ENCODE measurements at places on chromosomes 7 and 10. TPM values are rescaled to one million over a fixed set of nuclear protein-coding genes. Genes with fewer than 3 reads are reported as not detected.

CCDC146 gene
- 0.66 TPM for total RNA-seq

HHEX gene
- total RNA-seq = 2.9 TPM

UBE3C gene
- total RNA-seq = 128 TPM

SLC18A2 gene
- total RNA-seq = 0.10 TPM

CYP26C1 gene
- total RNA-seq = not detected

AGR2 gene
- total RNA-seq = not detected

DBNL gene
- total RNA-seq = 51.9 TPM

MTURN gene
- 27.6 TPM for total RNA-seq

HOXA7 gene
- 40.4 TPM for total RNA-seq

MYOF gene
- 4.6 TPM for total RNA-seq

GRCh38 chr7:146319629-146320028 lies 203.0 kb downstream of the CNTNAP2 start:
- H3K4me3 ChIP-seq = no peak overlapping the region
- no peak overlapping the region for H3K27ac ChIP-seq
- H3K36me3 ChIP-seq = no peaks in the 10 kb centered on the region

DNA sequence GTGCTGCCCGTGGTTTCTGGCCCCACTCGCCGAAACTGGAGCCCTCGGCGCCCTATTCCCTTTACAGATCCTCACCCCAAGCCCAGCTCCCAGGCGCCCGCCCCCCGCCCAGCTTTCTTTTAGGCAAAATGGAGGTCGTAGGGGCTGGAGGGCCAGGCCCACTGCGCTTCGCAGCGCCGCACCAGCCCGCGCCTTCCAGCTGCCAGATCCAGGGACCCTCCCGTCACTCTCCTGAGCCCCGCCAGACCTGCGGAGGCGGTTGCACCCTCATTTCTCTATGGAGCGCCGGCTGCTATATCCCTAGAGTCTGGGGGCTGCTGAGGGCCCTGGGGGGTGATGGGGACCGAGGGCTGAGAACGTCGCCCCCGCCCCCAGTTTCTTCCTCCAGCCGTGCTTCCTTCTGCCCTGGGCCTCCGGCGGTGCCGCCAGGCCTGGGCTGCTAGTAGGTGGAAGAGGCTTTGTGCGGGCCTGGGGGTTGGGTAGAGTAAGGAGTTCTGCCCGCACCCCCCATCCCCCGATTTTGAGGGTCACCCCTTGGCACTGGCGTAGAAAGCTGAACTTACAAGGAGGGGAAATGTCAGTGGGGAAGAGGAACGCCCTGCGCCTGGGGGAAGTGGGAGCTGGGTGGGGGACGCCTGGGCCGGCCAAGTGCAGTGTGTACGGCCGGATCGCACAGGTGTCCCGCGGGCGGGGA lies 1.0 kb downstream of the GNB2 start:
- peak; percentile 48 for DNase-seq
- peak overlapping the region; percentile 6 for H3K27ac ChIP-seq
- H3K36me3 ChIP-seq = peaks cover 29% of the 10 kb centered on the region
- no peaks in the 10 kb centered on the region for H3K4me1 ChIP-seq
- H3K4me3 ChIP-seq = peak overlapping the region; percentile 91

DNA sequence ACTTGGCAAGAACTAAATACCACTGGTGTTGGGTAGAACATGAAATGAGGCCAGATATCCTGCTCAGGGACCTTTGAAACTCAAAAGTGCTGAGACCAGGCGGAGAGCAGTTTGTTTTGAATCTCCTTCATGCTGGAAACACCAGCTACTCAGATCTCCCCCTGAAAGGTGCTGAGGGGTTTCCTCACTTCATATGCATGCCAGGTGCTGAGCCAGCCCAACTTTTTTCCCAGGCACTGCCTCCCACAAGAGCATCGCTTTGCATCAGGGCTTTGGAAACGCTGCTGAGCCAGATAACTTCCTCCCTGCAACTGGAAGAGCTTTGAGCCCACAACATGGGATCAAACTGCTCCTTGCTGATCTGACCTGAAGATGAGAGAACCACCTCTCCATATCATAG lies 13.7 kb downstream of the NPTX2 start:
- DNase-seq = no peak
- no peak overlapping the region for H3K27ac ChIP-seq
- no peaks in the 10 kb centered on the region for H3K4me1 ChIP-seq

GRCh38 chr10:99358101-99358500 lies 28.9 kb downstream of the CNNM1 start:
- H3K27me3 ChIP-seq = peaks cover 16% of the 10 kb centered on the region
- H3K36me3 ChIP-seq = no peaks in the 10 kb centered on the region
- H3K4me1 ChIP-seq = no peaks in the 10 kb centered on the region
- no peak overlapping the region for H3K27ac ChIP-seq
- H3K4me3 ChIP-seq = no peak overlapping the region
- DNase-seq = no peak

DNA sequence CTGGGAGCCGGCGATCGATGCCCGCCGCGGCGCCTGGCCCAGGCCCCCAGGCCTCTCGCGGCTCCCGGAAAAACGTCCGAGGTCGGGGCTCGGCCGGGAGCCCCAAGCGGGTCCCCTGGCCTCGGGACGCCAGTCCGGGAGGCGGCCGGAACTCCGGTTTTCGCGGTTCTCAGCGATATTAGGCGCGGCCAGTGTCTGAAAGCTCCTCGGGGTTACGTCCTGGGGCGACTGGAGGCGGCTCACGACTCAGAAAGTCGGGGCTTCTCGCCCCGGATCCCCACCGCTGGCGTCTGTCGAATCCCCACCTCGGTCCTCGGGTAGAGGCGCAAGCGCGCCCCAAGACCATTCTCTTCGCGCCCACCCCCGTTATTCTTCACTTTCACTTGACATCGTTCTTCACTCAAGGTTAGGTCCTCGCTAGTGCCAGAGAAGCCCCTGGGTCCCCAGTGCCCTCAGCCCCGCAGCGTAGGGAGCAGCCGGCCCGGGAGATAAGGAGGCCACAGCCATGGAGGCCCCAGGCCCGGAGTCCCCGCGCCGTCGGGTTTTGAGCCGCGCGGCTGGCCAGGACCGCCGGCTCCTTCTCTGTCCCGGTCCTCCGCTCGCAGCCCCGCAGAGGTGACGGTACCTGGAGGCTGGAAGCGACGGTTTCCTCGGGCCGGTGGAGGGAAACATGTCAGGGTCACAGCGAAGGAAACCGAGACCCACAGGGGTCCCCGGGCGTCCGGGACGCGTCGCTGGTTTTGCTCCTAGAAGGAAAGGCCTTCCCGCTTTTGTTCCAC lies 35.2 kb upstream of the EBLN1 start:
- H3K4me1 ChIP-seq = no peaks in the 10 kb centered on the region
- no peak overlapping the region for H3K4me3 ChIP-seq

GRCh38 chr7:123647106-123647730 lies 8.4 kb upstream of the LMOD2 start:
- H3K4me3 ChIP-seq = no peak overlapping the region
- no peaks in the 10 kb centered on the region for H3K36me3 ChIP-seq
- no peak for DNase-seq
- peaks cover 3% of the 10 kb centered on the region for H3K4me1 ChIP-seq
- H3K27ac ChIP-seq = no peak overlapping the region

- H3K4me3 ChIP-seq = no peak overlapping the region
- H3K36me3 ChIP-seq = peaks cover 13% of the 10 kb centered on the region
- H3K27ac ChIP-seq = no peak overlapping the region
- DNase-seq = no peak
Observed at GRCh38 chr7:128741491-128741890, 2.3 kb downstream of the CALU start.

DNA sequence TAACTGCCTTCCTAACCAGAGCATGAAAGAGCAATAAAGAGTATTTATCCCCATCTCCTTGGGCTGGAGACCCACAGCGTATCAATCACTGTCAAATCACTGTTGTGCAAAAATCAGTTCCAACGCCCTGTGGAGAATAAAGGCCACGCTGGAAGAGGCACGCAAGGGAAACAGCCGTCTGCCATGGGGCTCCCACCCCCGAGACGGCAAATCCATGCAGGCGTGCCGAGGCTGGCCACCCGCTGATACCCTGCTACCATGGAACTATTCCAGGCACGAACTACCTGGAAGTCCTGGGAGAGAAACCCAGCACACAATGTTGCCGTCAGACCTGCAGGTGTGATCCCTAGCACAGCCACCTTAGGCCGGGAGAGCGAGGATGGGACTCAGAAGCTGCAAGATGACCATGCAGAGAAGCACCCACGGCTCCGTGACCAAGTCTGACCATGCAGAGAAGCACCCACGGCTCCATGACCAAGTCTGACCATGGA lies 185.3 kb downstream of the DIP2C start:
- no peak for DNase-seq
- no peaks in the 10 kb centered on the region for H3K27me3 ChIP-seq
- H3K36me3 ChIP-seq = no peaks in the 10 kb centered on the region
- H3K4me1 ChIP-seq = no peaks in the 10 kb centered on the region
- no peak overlapping the region for H3K27ac ChIP-seq

GRCh38 chr7:44279731-44280505 lies 45.5 kb downstream of the CAMK2B start:
- H3K4me1 ChIP-seq = no peaks in the 10 kb centered on the region
- H3K27me3 ChIP-seq = peaks cover 54% of the 10 kb centered on the region
- no peak for DNase-seq
- H3K27ac ChIP-seq = no peak overlapping the region

GRCh38 chr7:142796501-142797390 lies 26.0 kb downstream of the PRSS2 start:
- no peak overlapping the region for H3K4me3 ChIP-seq
- H3K36me3 ChIP-seq = no peaks in the 10 kb centered on the region
- H3K27me3 ChIP-seq = peaks cover 29% of the 10 kb centered on the region
- DNase-seq = no peak
- H3K4me1 ChIP-seq = no peaks in the 10 kb centered on the region
- H3K27ac ChIP-seq = no peak overlapping the region

- no peak for DNase-seq
- no peak overlapping the region for H3K27ac ChIP-seq
- H3K4me1 ChIP-seq = no peaks in the 10 kb centered on the region
- H3K27me3 ChIP-seq = no peaks in the 10 kb centered on the region
Observed at GRCh38 chr10:107829161-107829560, 664.7 kb upstream of the SORCS1 start.

- DNase-seq = no peak
- H3K36me3 ChIP-seq = no peaks in the 10 kb centered on the region
- H3K27me3 ChIP-seq = no peaks in the 10 kb centered on the region
- no peaks in the 10 kb centered on the region for H3K4me1 ChIP-seq
Observed at GRCh38 chr10:18479502-18479901, 171.9 kb downstream of the NSUN6 start.

DNA sequence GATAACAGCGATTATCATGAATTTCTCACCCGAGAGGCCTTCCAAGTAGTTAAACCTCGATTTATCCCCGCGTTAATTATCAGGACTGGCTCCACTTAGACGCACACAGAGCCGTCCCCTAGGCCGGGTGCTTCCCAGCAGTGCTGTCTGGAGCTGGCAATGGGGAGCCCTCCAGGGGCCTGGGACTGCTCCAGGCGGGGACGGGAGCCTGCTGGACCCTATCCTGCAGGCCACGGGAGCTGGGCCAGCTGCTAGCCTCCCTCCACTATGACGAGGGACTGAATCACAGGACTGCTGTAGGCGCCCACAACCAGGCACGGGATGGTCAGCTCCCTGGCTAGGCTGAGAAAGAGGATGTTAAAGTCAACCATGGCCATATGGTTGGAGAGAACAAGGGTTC lies 229.1 kb downstream of the ELFN1 start:
- no peaks in the 10 kb centered on the region for H3K4me1 ChIP-seq
- no peak overlapping the region for H3K27ac ChIP-seq
- H3K36me3 ChIP-seq = no peaks in the 10 kb centered on the region

- H3K27me3 ChIP-seq = no peaks in the 10 kb centered on the region
- no peak for DNase-seq
- H3K4me1 ChIP-seq = peaks cover 31% of the 10 kb centered on the region
- no peak overlapping the region for H3K4me3 ChIP-seq
Observed at GRCh38 chr7:138892812-138893211, 88.4 kb downstream of the KIAA1549 start.

- no peak overlapping the region for H3K4me3 ChIP-seq
- no peaks in the 10 kb centered on the region for H3K27me3 ChIP-seq
- H3K36me3 ChIP-seq = peaks cover 89% of the 10 kb centered on the region
- no peak overlapping the region for H3K27ac ChIP-seq
- H3K4me1 ChIP-seq = 0 out of 2 replicates have a peak, but pooled peaks cover 3% of the 10 kb centered on the region
Observed at GRCh38 chr7:70776627-70777101, 355.3 kb upstream of the GALNT17 start.

DNA sequence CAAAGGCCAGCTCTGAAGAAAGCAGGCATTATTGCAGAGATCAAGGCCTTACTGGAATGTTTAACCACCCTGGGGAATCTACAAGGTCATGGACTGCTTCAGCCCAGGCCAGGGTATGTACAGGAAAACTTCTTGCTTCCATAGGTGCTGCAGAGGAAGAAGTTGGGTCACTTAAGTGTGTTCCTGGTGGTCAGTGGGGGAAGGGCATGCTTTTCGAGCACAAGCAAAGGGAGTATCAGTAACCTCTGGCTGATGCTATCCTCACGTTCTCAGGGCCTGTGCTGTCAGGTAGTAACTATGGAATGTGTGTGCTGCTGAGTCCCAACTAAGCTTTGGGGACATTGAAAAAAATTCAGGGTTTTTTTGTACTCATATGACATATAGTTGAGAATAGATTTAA lies 234.0 kb upstream of the SP4 start:
- no peaks in the 10 kb centered on the region for H3K4me1 ChIP-seq
- DNase-seq = no peak
- no peak overlapping the region for H3K27ac ChIP-seq
- no peaks in the 10 kb centered on the region for H3K36me3 ChIP-seq
- no peaks in the 10 kb centered on the region for H3K27me3 ChIP-seq

GRCh38 chr7:856444-857095 lies 19.8 kb upstream of the GET4 start:
- H3K36me3 ChIP-seq = peaks cover 6% of the 10 kb centered on the region
- no peaks in the 10 kb centered on the region for H3K4me1 ChIP-seq
- DNase-seq = no peak
- no peaks in the 10 kb centered on the region for H3K27me3 ChIP-seq
- H3K4me3 ChIP-seq = no peak overlapping the region

GRCh38 chr7:44212581-44213184 lies 11.9 kb downstream of the YKT6 start:
- H3K4me3 ChIP-seq = no peak overlapping the region
- no peaks in the 10 kb centered on the region for H3K27me3 ChIP-seq
- H3K36me3 ChIP-seq = peaks cover 38% of the 10 kb centered on the region

DNA sequence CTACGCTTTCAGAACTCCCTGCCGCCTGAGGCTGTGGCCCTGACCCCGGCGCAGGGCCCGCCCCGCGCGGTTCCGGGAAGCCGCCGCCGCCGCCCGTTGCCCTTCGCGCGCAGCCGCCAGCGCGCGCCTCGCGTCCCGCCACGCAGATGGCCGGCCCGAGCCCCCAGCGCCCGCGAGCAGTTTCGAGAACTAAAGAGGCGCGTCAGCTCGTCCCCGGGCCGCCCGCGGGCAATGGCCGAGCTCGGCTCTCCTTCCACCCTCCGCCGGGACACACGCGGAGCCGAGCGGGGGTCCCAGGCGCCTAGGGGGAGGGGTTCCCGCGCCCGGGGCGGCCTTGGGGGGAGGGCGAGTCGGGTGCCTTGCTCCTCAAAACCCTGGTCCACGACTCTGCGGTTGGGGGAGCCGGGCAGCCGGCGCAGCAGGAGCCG lies 1.8 kb downstream of the HNRNPF start:
- no peaks in the 10 kb centered on the region for H3K36me3 ChIP-seq
- peak; percentile 17 for DNase-seq
- peak overlapping the region; percentile 65 for H3K4me3 ChIP-seq
- no peaks in the 10 kb centered on the region for H3K4me1 ChIP-seq
- no peaks in the 10 kb centered on the region for H3K27me3 ChIP-seq

GRCh38 chr7:7246223-7246622 lies 63.9 kb downstream of the C1GALT1 start:
- no peak overlapping the region for H3K4me3 ChIP-seq
- no peaks in the 10 kb centered on the region for H3K27me3 ChIP-seq
- DNase-seq = no peak
- H3K27ac ChIP-seq = no peak overlapping the region
- peaks cover 5% of the 10 kb centered on the region for H3K36me3 ChIP-seq
- no peaks in the 10 kb centered on the region for H3K4me1 ChIP-seq
